ENCODE measurements at places on chromosomes 13 and 19. TPM values are rescaled to one million over a fixed set of nuclear protein-coding genes. Genes with fewer than 3 reads are reported as not detected.

GRCh38 chr19:32197896-32198882 is 147.2 kb upstream of the ZNF507 start:
- H3K4me1 ChIP-seq: no peaks in the 10 kb centered on the region
- H3K27ac ChIP-seq: no peak overlapping the region
- DNase-seq: no peak
- H3K4me3 ChIP-seq: no peak overlapping the region
- H3K27me3 ChIP-seq: no peaks in the 10 kb centered on the region

DNA sequence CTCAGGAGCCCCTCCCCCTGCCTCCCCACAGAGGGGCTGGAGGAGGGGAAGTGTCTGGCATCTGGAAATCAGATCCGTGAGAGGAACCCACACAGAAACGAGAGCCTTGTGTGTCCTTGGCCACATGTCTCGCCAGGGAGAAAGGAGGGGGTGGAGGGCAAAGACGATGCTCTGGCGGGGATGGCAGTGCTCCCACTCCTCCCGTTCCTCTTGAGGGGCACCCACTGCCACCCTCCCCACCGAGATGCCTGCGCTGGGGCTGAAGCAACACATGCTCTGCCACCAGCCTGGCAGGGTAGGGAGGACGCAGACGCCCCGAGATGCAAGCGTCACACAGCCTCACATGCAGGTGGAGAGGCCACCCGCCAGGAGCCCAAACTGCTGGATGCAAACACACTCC is 2.8 kb downstream of the ADGRL1 start:
- H3K4me3 ChIP-seq: no peak overlapping the region
- peaks cover 26% of the 10 kb centered on the region for H3K4me1 ChIP-seq
- no peaks in the 10 kb centered on the region for H3K27me3 ChIP-seq
- no peaks in the 10 kb centered on the region for H3K36me3 ChIP-seq
- H3K27ac ChIP-seq: no peak overlapping the region

DNA sequence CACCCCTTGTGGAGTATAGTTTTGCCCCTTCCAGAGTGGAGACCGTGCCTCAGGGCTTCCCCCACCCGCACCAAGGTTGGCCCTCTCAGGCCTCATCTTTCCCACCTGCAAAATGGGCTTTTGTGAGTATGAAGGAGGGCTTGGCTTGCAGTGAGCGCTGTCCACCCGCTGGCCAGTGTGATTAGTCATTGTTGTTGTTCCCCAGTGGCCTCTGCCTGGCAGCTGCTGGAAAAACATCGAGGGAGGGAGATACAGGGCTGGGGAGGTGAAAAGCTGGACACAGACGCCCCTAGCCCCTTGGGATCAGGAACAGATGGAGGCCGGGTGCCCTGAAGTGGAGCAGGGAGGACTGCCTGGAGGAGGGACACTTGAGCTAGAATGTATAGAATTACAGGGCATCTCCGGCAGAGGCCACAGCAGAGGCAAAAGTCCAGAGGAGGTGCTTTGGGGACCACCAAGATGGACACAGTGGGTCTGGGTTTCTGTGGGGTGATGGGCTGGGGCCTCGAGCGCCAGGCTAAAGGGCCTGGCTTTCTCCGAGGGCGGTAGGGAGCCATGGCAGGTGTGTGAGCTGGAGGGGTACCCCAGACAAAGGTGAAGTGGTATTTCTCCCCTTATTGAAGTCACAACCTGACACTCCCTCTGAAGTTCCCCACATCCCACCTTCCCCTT is 3.9 kb upstream of the IL12RB1 start:
- no peak overlapping the region for H3K27ac ChIP-seq
- no peak for DNase-seq
- no peaks in the 10 kb centered on the region for H3K27me3 ChIP-seq

Gene TNFSF13B
- total RNA-seq: 10.2 TPM
